ENCODE measurements at places on chromosomes 11 and 22.

DNA sequence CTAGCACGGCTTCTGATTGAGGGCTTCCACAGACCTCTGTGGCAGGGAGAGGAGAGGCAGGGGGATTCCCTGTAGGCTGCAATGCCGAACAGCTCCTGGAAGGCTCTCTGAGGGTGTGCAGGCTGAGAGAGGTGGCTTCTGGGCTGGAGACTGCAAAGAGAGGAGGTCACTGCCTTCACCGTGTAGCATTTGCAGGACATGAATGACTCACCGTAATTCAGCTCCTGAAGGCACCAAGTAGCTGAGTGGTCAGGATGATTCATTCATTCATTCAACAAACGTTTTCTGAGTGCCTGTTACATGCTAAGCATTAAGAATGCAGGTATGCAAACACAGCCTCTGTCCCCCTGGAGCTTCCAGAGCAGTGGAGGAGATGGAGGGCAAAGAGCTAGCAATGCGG, 18.0 kb upstream of the EIF3D start:
- no peak for DNase-seq

DNA sequence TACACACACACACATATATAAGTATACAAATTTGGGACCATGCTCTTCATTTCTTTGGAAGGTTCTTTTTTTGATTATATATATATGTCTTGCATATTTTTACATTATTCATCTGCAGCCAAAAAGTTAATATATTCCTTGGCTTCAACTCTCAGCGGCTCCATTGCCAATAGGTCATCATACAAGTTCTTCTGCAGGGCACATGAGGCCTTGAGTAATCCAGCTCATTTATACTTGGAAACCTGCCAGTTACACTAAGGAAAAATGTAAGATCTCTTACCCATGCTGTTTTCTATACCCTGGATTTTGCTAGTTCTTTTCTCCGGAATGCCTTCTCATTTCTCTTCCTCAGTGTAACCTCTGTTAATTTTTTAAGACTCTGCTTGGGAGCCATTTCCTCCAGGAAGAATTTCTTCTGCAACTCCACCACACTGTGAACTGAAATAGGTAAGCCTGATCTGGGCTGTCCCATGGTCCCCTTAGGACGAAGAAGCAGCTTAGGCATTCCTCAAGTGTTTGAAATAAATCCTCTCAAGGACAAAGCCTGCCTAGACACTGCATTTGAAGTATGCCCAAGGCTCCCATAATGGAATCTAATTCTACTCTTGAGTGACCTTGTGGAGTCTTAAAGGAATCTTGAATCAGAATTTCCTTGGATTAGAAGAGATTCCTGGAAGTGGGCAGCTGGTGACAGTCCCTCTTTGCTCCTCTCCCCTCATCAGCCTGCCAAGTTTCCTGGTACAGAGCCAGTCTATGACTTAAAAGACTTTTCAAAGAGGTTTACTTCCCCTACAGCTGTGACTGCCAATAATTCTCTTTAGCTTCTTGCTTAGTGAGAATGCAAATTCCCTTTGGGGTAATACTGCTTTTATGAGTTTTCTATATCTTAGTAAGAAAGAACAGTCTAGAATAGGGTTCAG, 182.8 kb downstream of the C11orf87 start:
- no peak for DNase-seq

DNA sequence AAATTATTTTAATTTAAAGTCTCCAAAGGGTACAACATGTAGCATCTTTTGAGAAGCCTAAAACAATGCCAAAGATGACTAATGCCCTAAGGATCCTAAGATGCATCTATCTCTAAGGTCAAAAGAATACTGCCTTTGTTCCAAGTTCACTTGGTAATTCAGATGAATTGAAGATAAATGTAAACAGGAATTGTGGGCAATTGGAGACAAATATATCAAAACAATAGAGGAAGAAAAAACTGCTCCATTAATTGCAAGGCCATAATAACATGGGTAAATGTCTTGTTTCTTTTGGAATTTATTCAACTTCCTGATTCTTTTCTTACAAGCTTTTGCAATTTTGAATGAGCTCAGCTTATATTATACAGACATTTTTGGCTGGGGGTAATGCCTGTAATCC, 338.6 kb downstream of the TTC28 start:
- DNase-seq, result no peak

DNA sequence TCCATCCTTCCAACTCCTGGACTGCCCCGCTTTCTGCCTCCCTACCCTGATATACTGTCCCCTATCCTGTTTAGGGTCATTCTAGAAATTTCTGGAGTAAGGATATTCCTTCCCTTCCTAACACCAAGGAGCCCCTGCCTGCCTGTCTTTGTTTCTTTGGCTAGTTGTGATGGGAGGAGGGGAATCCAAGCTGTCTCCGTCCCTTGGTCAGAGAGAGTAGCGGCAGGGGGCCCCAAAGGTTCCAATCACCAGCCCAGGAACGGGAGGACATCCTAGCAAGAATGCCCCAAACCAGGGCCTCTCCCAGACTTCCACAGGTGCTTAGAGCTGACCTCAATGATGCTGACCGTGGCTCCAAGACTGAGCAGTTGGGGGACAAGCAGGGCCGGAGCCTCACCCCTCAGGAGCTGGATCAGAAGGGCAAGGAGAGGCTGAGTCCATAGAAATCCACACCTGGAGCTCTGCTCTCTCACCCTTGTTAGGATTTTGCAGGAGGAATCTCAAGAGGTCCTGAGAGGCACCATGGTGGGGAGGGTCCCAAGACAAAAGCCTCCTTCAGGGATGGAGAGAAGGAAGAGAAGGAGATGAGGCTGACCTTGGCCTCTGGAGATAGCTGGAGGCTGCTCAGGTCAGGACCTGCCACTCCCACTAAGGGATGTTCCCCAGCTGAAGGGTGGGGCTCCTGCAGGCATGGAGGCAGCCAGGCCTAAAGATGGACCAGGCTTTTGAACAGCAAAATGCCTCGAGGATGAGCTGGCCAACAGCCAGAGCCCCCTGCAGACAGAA, 13.6 kb downstream of the SLC22A12 start:
- DNase-seq, result no peak

GRCh38 chr11:114367244-114367957, 32.9 kb downstream of the C11orf71 start:
- DNase-seq, result no peak

GRCh38 chr11:26731084-26731456, 9.2 kb upstream of the SLC5A12 start:
- DNase-seq, result no peak

DNA sequence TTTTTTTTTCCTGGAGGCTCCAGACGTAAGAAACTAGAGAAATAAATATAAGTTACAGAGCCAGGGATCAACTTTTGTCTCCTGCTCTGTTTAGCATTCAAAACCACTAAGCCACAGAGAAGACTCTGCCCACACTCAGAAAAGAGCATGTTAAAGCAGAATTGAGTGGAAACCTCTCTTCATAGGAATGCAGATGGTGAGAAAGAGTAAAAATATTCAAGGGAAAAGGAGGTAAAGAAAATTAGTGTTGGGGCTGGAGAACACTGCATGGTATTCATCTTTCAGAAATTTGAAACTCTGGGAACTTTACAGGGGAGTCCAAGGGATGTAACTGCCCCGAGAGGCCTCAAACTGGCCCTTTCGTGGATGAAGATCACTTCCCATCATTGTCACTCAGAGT, 65.1 kb downstream of the CLMP start:
- no peak for DNase-seq

- DNase-seq, result no peak
Measured at GRCh38 chr22:46968848-46969247, 206.4 kb downstream of the TBC1D22A start.

DNA sequence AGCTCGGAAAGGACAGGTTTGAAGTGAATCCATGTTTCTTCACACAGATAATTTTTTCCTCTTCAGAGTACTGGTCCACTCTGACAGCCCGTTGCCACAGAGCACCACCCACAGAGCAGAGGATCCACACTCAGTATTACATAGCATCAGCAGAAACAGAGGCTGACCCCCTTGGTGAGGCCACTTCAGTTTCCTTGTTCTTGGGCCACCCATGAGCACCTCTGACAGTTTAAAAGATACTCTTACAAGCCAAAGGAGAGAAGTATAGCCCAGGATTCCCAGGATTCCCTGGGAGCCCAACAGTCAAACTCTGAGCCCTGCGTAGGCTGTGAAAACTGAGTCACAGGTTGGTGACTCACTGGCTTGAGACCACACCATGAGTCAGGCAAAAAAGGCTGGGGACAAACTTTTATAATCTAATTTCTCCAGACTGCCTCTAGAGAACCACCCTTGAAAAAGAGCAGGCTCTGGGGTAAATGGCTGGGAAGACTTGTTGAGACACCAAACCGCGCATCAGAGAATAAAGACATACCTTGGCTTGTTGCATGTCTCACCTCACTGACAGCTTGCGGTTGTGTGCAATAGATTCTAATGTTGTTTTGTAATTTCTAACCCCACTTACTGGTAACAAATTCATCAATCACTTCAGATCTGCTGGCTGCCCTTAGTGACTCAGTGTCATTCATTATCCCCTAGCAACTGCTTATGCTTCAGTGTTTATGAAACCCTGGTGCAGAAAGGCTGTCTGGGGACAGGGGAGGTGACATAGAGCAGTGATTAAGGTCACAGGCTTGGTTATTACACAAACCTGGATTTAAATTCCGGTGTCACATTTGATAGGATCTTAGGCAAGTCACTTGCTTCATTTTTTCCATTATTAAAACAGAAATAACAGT, 56.9 kb upstream of the PRSS23 start:
- no peak for DNase-seq

DNA sequence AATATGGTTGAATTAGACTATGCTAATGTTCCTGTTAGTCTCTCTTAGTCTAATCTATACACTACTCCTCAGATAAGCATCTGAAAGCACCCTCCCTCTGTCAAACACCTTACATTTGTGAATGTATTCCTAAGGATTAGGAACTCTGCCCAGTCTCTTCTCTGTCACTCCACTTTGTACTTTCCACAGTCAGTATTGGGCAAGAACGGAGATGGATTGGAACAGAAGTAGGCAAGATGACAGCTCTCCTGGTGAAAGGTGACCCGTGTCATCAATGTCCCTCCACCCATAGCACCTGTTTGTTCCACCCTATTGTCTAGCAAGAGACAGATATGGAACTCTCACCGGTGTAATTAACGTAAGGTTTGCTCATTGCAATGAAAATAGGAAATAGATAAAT, 613.8 kb downstream of the CNTN5 start:
- DNase-seq, result no peak

DNA sequence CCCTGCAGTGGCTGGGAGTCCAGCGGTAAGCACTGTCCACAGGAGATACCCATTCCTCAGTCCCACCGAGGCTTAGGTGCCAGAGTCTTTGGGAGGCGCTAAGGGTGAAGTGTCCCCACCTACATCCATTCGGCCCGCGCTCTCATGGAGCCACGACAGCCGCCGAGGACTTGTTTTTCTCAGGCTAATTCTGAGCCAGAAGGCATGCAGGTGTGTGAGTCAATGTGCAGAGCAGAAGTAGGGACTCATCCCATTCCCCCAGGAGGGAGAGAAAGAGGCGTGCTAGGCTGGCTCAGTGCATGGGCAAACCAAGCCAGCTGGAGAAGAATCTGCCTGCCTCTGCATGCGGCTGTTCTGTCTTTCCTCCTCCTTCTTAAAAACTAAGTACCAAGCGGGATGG, 46.6 kb downstream of the KCNC1 start:
- DNase-seq, result peak; percentile 61

DNA sequence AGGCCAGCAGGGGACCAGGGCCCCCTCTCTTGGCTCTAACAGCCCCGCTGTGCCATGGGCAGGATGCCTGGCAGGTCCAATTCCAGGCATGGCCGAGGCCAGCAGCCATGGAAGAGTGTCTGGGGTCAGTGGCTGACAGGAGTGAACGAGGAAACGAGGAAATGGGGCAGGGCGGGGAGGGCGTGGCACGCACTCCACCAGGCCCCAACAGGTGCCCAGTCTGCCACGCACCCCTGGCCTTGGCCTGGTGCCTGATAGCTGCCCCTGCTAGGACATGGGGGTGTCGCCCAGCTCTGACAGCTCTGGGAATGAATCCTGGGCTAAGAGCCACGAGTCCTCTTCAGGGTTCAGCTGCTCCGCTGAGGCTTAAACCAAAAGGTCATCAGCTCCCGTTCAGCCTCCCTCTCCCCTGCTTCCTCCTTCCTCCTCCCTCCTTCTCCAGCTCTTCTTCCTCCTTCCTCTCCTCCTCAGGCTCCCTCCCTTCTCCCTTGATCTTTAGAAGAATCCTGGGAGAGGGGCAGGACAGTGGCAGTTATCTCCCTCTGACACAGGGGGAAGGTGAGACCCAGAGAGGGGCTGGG, 11.5 kb upstream of the TBC1D22A start:
- no peak for DNase-seq

DNA sequence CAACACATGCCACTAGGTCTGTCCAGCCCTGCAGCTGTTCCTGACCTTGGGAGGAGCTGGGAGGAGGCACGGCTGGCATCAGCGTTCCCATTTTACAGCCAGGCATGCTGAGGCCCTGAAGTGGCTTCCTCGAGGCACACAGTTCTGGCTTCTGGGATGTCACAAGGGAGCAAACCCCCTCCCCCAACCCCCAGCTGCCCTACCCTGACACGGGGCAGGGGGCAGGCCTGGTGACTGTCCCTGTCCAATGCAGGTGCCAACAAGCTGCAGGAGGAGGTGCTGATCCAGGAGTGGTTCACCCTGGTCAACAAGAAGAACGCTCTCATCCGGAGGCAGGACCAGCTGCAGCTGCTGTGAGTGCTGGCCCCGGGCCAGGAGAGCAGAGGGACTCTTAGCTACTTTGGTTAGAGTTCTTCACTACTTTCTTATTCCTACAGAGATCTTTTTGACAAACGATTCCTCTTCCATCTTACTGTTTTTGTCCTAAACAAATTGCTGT, 5.3 kb downstream of the KCNK7 start:
- no peak for DNase-seq

DNA sequence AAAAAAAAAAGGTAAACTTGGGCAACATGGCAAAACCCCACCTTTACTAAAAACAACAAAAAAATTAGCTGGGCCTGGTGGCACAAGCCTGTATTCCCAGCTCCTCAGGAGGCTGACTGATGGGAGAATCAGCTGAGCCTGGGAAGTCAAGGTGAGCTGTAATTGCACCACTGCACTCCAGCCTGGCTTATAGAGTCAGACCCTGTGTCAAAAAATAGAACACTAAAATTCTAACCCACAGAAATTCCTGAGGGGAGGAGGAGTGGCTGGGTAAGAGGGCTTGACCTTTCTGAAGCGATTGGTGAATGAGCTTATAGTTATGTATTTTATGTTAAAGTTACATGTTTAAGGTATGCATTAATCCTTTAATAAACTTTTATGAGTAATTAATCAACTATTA, 53.3 kb downstream of the FAT3 start:
- DNase-seq, result no peak
